ENCODE measurements at places on chromosomes 16 and 17. TPM values are rescaled to one million over a fixed set of nuclear protein-coding genes. Genes with fewer than 3 reads are reported as not detected.

The DHRS13 gene
- total RNA-seq, result 29.6 TPM

The POLG2 gene
- total RNA-seq, result 35.5 TPM

The RRN3 gene
- 44.3 TPM for total RNA-seq

The PRRT2 gene
- total RNA-seq, result 14.6 TPM

DNA sequence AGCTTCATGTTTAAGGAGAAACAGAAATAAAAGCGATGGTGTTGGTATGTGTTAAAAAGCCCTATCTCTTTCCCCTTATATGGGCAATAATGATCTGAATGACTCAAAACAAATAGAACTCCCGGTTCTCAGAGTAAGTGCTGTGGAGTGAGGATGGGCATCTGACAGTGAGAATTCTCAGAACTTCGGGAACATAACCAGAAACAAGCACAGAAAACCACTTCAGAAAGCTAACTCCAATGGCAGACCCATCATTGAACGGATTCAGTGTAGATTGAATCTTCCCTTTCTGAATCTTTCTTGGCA, 67.2 kb downstream of the CDH8 start:
- DNase-seq, result no peak

DNA sequence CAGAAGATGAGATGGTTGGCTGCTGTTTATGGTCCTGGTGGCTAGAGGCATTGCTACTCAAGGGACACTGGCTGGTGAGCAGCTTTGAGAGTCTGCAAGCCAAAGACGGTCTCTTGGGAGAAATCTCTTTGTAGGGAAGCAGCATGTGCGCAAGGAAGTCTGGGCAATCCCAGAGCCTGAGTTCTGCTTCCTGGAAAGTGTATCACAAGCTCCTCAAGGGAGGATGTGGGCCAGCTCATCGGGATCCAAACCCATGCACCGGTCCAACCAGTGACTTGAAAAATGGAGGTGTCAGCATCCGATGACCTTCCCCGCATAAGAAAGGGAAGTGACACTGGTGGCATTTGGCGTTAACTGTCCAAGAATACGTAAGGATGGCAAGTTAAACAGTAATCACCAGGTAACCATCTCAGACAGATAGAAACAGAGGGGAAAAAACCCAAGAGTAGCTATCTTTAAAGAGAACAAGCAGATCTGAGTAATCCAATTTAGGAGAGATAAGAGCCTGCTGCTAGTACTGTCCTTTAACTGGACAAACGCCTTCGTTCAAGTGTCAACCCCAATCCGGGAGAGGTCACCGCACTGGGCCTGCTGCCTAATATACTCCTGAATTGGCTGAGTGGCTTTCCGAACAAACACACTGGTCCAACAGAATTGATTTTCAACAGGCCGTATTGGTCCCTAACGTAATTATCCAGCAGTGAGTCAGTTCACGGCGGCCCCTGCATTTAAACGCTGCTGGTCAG, 303.0 kb upstream of the ZFHX3 start:
- DNase-seq, result no peak

DNA sequence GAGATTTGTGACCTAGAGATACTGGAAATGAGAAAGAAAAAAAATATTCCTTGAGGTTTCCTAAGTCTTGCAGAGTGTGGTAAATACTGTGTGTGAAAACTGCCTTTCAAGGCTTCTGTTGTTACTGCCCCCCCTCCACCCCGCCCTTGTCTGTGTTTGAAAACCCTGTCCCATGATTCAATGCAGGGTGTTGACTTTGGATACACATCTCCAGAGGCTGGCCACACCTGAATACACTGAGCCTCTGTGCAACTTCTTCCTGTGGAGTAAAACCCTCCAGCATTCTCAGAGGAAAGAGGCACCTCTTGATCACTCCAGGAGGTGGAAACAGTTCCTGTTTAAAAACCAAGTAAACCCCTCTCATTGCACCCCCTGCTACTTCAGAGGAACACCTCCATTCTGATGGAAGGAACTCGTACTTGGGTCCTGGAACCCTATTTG, 123.0 kb upstream of the CACNG5 start:
- DNase-seq, result peak; percentile 60

DNA sequence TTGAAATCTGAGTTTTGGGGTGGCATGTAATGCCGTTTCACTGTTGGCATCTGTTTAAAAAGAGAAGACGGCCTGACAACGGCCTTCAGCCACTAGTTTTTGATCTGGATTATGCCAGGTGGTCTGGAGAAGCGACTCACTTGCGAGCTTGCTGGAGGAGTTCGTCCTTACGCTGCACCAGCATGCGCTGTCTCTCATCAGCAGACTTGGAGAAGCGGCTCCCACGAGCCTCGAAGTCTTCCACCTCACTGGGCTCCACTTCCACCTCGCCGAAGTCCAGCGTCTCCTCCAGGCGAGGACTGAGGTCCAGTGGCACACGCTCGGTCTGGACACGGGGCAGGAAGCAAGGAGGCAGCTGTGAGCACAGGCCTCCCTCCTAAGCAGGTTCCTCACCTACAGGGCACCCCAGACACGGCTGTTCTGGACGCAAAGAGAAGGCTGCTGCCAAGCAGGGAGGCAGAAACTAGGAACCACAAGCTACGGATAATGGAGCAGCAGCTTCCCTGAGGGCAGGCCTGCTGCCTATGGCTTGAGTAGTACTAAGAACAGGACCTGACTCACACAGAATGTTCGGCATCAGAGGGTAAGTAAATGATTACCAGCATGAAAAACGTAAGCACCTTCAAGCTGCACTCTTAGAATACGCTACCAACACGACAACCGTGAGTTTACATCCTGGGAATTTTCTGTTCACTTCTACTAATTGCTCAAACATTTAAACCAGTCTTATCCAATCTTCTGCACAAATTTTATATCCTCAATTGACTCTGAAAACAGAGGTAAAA, 61.4 kb downstream of the AMFR start:
- DNase-seq, result no peak

- DNase-seq, result peak; percentile 92
Measured at GRCh38 chr17:12789075-12789480, 220 bp upstream of the ARHGAP44 start.

GRCh38 chr17:76930107-76930506, 61.9 kb downstream of the MGAT5B start:
- DNase-seq, result no peak

DNA sequence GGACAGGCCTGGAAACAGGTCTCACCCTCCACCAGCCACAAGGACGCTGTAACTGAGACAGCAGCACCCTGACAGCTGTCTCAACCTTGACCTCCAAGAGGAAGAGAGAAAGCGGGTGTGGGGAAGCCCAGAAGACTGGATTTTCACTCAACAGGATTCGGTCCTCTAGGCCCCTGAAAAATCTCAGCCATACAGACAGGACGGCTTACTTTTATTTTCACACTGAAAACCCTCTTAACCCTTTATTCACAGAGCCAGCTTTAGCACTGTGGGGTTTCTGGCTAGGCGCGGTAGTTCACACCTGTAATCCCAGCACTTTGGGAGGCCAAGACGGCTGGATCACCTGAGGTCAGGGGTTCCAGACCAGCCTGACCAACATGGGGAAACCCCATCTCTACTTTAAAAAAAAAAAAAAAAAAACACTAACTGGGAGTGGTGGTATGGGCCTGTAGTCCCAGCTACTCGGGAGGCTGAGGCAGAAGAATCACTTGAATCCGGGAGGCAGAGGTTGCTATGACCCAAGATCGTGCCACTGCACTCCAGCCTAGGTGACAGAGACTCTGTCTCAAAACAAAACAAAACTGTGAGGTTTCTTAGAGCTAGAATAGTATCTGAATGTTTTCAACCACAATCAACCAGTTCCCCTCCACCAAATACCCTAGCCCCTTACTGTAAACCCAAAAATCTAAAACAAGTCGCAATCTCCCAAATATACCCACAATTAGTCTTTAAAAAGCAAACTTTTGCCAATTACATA, 5.3 kb downstream of the ANKRD11 start:
- DNase-seq, result no peak

All from H9 (cell line).